Ovary (tissue), 10 donors: ENCODE measurements at places on chromosomes 16 and 17.

- DNase-seq = no peak
Observed at GRCh38 chr16:68183046-68183445, 52.9 kb downstream of the ESRP2 start.

DNA sequence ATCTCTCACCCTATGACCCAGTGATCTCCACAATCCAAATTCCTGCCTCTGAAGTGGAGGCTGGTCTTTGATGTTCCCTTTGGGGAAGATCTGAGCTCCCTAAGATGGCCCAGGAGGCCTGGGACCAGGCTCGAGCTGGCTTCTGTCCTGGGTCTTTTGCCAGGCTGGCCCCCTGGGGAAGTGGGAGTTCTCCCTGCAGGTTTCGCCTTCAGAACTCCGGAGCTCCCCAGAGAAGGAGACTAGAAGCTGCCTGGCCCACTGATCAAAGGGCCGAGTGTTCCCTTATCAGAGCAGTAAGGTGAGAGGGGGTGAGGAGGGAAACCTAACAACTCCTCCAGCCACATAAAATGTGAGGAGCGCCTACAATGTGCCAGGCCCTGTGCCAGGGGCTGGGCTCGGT, 147.1 kb downstream of the IRF8 start:
- no peak for DNase-seq

DNA sequence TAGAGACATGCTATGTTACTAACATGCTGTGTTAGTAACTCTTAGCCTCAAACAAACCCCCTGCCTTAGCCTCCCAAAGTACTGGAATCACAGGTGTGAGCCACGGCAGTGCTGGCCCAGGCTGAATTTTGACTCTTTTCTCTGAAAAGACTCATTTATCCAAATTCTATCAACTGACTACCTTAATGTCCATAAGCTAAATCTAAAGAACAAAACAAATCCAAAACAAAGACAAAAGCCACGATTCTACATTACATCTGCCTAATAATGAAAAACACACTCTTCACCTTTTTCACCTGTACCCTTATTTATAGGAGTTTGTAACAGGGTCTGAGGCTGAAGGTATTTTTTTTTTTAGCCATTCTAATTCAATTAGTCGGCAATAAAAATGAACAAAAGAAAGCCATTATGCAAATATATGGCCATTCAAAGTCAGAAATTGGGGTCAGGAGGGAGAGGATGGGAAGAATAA, 432.5 kb downstream of the RBFOX1 start:
- no peak for DNase-seq

GRCh38 chr16:59899940-59900339, 1165.8 kb upstream of the GOT2 start:
- no peak for DNase-seq

DNA sequence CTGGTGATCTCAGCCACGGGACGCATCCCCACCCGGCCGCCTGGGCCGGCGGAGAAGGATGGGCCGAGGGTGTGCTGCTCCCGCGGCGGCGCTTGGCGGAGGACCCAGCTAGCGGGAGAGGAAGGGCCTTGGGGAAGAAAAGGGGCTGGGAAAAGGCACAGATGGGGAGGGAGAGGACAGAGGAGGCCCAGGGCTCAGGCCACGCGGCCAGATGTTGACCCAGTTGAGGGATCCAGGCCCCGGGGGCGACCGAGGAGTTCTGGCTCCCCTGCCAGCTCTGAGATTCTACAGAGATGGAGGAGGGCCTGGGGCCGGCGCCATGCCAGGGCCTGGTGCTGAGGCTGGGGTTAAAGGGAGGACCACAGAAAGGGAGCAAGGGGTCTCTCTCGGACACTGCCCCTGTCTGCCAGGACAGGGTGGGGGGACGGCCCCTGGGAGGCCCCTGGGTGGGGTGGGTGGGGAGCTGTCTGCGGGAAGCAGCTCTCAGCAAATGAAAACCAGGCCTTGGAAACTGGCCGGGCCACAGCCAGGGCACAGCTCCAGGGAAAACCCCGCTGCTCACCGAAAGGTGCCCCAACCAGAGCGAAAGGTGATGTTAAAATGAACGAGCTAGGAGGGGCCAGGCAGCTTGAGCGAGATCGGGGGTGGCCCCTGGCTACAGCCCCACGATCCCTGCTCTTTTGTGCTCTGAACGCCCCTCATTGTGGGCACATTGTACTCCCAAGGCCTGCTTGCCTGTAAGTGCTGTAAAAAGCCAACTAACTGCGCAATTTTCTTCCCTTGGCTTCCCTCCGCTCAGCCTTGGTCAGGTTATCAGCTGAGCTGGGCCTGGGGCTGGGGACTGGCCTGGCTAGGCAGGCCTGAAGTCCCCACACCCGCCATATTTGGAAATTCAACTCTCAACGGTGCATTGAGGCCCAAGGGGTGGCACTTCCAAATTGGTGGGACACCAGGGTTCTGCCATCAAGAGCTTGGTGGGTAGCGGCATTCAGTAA, 191.4 kb downstream of the ZNF423 start:
- peak; percentile 73 for DNase-seq

DNA sequence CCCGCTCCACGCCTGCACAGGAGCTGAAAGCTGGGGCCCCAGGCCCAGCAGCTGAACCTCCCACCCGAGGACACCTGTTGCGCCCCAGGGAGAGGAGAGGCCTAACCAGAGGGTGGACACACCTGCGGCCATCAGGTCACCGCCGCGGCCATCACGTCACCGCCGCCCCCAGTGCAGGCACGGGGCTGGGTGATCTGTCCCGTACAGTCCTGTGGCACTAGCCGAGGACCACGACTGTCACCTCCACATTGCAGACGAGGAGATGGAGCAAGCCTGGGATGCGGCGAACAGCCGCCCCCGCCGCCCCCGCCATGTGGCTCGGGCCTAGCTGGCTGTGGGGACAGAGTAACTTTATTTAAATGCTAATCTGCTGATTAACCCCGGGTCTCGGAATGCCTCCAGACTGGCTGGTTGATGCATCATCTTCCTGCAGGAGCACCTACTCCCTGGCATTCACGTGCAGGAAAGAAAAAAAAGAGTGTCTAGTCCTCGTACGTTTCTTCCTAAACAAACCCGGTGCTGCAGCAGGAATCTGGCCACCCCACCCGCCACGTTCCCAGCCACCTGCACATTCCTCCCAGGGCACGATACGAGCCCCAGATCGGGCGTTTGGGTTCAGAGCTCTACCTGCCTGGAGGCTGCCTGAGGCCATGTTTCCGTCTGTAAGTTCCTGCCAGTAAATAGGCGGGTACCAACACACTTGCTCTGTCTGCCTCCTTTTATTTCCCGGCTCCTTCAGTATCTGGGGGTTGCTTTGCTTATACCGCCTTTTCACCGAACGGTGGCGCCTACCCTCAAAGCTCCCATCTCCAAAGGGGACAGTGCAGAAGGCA, 29.9 kb downstream of the PIEZO1 start:
- DNase-seq = no peak

- peak; percentile 53 for DNase-seq
Observed at GRCh38 chr17:3012926-3013581, 50.4 kb downstream of the OR1D5 start.

DNA sequence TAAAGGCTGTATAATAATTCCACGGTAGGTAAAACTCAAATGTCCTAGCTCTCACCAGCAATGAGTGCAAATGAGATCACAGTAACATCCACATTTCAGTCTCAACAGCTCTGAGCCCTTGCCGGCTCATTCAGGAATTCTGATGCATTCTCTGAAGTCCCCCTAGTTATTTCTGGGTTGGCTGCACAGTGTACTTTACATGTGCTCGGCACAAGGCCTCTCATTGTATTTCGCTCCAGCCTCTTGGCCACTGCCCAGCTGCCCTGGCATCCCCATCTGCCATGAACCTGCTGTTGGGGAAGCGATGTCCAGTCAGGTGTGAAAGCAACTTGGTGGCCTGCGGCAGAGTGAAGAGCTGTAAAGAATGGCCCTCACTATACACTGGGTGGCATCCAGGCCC, 14.3 kb downstream of the PRCD start:
- DNase-seq = no peak

DNA sequence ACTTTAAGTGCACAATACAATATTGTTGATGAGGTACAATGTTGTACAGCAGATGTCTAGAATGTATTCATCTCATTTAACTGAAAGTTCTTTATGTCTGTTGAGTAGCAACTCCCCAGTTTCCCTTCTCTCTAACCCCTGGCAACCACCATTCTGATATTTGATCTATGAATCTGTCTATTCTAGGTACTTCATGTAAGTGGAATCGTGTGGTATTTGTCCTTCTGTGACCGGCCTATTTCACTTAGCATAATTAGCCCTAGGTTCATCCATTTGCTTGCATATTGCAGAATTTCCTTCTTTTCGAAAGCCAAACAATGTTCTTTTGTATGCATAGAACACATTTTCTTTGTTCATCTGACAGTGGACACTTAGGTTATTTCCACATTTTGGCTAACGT, 10.8 kb downstream of the RGS9 start:
- no peak for DNase-seq

DNA sequence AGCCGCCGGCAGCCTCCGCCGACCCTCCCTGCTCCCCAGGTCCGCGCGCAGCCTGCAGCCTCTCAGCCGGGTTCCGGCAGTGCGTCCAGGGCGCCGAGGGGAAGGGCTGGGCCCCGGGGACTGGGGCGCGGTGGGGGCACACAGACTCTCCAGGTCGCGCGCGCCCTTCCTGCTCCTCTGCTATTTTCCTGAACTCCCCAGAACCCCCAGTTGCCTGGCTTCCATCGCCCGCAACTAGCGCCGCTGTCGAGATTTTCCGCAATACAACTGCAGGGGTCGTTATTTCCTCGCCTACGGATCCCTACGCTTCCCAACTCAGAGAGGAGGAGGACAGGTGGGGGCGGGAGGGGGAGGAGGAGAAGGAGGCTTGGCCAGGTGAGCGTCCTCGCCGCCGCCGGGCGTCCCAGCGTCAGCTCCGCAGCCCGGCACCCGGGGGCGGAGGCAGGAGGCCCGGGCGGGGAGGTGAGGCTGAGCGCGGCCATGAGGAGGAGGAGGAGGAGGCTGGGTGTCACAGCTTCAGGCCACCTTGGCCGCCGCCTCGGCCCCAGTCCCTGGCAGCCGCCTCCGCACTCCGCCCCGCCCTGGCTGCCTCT, at the start of gene CA10:
CA10 (minus strand) TSS at position 265 of the 593 bp plus-strand sequence.
- DNase-seq = no peak

- peak; percentile 64 for DNase-seq
Observed at GRCh38 chr16:74999609-75000480, 1.0 kb downstream of the ZNRF1 start.

DNA sequence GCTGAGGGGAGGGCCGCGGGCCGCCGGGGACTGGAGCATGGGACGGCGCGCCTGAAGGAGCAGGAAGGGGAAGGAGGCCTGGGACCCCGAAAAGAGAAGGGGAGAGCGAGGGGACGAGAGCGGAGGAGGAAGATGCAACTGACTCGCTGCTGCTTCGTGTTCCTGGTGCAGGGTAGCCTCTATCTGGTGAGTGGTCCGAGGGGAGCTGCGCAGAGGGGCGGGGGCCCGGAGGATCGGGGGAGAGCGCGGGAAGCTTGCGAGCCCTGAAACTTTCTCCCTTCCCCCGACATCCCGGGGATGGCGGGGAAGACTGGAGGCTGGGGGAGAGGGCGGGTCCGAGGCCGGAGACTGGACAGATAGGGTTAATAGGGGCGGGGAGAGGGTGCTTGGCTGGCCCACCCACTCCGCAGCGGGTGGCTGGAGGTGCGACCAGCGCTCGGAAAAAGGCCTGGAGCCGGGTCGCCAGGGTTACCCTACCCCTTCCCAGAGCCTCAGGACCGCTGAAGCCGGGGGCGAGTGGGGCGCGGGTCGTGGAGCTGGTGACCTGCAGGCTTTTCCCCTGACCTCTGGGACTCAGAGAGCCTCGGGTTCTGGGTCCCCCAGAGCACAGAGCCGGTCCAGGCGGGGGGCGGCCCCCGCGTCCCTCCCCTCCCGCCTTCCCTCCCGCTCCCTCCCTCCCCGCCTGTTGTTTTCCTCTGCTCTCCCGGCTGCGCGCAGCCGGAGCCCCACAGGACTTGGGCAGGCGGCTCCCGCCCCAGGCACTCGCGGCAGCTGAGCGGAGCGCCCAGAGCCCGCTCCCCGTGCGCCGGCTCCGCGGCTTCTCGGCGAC, 631 bp downstream of the NXPH3 start:
- peak; percentile 67 for DNase-seq

DNA sequence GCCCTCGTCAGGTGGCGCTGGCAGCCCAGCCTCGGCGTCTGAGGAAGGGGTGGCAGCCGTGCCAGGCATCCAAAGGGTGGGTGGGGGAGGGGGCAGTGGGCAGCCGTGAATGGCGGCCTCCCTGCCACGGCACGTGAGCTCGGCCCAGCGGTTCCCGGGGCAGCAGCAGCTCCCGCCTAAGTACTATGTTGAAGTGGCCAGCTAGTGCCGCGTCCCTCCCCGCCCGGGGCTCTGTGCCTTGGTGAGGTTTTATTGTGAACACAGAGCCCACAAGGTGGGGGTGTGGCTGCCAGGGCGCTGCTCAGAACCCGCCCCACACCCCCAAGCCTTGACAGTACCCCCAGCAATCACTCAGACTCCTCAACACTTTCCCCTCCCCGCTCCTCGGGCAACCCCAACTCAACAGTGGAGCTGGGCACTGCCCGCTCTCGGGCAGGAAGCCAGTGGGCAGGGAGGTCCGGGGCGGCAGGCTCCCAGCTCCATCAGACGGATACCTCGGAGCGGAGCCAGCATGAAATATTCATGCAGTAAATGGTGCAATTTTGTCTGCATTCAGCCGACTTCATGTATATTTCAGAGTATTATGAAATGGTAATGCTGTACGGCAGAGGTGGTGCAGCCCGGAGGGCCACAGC, 80.4 kb downstream of the ENGASE start:
- DNase-seq = no peak

DNA sequence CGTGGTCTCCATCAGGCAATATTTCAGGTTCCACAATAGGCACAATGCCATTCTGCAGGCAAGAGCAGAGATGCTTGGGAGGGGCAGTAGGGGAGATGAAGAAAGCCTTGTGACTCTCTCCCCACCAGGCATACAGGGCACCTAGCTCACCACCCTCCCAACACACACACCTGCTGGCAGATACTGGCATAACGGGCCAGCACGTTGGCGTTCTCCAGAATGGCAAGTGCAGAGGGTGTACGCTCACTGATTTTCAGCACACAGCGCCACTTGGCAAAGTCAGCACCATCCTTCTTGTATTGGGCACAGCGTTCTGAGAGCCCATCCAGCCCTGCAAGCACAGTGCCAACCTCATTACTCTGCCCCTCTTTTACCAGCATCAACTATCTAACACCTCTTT, 2.2 kb downstream of the ALDOC start:
- no peak for DNase-seq

- peak; percentile 86 for DNase-seq
Observed at GRCh38 chr17:13002761-13003453, 14.9 kb downstream of the ELAC2 start.

DNA sequence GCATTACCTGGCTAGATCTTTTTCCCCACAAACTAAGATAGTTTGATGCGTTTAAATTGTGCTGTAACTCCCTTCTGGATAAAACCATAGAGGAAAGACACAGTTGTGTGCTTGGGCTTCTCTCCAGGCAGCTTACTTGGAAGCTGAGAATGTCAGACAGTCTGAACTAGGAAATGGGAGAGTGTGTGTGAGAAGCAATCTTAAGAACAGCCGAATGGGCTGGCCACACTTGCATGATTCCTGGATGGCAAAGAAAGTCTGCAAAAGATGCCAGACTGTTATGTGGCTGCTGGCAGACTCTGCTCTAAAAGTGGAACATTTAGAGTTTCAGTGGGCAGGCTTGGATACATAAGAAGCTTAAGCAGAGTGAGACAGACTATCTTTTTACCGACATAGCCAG, 384.3 kb upstream of the PSMD7 start:
- DNase-seq = no peak
